Stimulated activated CD4-positive, alpha-beta T cell treated with anti-CD3 and anti-CD28 coated beads, Interleukin-12 subunit alpha, Interleukin-12 subunit beta, amount 100 ng/mL, for 48 hours (primary cell): ENCODE measurements at places on chromosomes 6 and 20.

DNA sequence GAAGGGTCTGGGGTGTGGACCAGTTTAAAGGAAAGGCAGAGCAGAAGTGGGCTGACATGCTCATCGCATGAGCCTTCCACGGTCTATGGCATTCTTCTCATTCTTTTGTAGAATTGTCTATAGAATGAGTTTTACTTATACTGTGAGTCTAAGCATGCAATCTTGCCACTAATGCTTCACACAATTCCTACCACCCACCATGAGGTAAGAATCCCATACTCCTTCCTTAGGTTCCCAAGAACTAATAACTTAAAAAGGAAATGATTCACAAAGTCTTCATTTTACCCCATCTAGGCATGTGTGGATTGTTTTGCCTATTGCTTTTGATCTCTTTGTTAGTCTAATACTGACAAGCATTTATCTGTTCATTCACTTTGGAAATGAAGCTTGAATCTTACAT, 195.2 kb downstream of the LY86 start:
- DNase-seq, result no peak

DNA sequence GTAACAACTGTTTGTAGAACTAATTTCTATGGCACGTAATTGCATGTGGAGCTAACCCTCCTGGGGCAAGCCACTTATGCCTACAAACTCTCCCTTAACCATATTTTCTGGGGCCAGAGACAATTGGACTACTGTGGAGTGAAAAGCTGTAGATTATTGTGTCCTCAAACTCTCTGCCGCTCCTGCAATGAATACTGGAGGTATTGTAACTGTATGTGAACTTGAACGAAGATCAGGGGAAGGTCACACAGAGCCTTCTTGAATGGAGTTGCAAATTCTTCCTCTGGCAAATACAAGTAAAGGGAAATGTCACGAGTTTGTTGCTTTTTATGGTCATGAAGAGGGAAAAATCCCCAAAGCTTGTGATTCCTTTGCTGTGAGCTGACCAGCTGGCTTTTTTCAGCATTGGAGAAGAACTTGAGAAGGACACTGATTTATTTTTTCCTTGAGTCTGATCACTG, 18.2 kb downstream of the AKAP12 start:
- DNase-seq, result no peak

GRCh38 chr6:91171754-91172462, 585.0 kb upstream of the MAP3K7 start:
- DNase-seq, result no peak

- no peak for DNase-seq
Observed at GRCh38 chr20:59938696-59939051, 1.4 kb downstream of the PPP1R3D start.

DNA sequence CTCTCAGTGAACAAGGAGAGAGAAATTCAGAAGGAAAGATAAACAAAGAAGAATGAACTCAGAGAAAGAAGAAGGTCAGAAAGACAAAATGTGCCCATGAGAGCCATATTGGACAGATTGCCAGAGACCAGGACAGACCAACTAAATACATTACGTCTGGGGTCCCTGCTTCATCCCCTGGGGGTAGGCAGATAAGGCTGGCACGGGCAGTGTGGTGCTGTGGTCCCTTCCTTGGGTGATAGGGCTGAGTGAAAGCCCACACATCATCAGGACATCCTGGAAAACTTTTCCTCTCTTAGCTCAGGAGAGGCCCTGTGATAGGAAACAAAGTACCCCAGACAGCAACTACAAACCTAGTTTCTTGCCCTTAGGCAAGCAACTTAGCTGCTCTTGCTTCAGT, 13.2 kb upstream of the ARMC12 start:
- DNase-seq, result no peak

- no peak for DNase-seq
Observed at GRCh38 chr20:9160331-9160730, 91.4 kb downstream of the PLCB4 start.

DNA sequence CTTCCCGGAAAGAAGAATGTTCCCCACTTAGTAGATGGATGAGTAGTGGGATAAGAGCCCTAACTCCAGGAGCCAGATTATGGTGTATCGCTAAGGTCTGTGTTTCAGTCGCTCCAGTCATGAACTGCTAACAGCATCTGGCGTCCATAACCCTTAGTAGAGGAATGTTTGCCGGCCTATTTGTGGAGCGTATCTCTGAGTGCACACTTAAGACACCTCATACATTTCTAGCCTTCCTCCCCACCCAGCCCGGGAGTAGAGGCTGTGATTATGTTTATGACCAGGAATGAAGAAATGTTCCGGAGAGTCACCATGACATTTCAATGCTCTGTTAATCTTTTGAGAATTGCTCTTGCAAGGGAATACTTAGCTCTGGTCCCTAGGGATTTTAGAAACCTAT, 251.1 kb upstream of the SOX4 start:
- DNase-seq, result no peak

GRCh38 chr20:32804817-32805216, 14.9 kb upstream of the MAPRE1 start:
- DNase-seq, result no peak

GRCh38 chr6:109087661-109088264, 6.9 kb downstream of the SESN1 start:
- no peak for DNase-seq

- DNase-seq, result no peak
Observed at GRCh38 chr6:65646544-65646943, 60.5 kb downstream of the EYS start.

GRCh38 chr6:23692184-23692583, 433.8 kb upstream of the NRSN1 start:
- no peak for DNase-seq

DNA sequence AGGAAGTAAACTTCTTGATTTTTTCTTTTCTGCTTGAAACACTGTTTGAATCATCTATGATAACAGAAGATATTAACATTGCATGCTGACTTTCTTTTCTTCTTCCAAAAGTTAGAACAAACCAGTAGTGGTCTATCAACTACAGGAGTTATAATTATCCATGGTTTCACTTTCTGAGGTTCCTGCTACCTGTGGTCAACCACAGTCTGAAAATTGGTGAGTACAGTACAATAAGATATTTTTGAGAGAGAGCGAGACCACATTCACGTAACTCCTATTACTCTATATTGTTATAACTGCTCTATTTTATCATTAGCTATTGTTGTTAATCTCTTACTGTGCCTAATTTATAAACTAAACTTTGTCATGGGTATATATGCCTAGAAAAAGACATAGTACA, 86.1 kb downstream of the MAP7 start:
- DNase-seq, result no peak

DNA sequence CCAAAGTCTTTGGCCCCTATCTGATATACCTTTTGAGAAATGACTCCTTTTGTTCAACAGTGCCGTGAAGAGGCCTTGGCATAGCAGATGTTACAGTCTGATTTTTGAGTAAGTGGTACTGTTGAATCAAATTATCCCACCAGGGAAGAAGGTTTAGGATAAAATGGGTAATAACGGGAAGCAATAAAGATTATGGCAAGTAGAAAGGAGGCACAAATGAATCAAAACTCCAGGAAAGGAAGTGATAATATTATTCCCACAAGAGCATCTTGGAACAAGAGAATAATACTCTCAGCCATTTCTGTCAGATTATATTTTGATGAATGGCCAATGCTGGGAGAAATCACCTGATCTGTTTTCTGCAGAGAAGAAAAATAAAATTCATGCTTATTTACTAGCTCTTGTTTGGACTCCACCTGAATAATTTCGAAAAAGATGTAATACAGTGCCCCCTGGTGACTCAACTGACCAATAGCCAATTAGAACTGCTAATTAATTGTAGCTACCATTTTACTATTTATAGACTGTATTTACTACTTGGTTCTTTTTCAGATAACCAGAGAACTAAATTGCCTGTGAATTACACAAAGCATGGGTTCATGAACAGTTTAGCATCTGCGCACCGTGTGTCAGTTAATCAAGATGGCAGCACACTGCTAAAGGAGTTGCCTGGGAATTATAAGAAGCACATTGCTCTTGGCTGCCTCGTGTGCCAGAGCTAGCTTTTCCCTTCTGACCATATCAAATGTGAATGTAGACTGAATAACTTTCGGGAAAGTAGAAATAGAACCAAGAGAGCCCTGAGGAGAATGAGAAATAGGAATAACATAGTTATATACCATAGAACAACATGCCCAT, 78.5 kb upstream of the TRDN start:
- no peak for DNase-seq

DNA sequence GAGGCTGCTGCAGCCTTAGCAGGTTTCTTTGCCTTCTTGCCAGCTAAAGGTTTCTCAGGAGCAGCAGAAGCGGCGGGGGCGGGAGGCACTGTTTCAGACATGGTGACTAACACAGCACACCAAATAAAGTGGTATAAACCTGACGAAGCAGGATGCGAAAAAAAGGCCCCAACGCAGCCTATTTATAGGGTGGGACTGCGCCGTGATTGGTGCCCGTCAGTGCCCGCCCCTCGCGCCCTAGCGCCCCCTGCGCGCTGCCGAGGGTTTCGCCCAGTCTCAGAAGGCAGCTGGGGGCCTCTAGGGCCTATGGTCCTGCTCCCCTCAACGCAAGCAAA, 55.0 kb downstream of the TRIM38 start:
- DNase-seq, result peak; percentile 83

GRCh38 chr20:40542065-40542464, 147.0 kb downstream of the MAFB start:
- no peak for DNase-seq

DNA sequence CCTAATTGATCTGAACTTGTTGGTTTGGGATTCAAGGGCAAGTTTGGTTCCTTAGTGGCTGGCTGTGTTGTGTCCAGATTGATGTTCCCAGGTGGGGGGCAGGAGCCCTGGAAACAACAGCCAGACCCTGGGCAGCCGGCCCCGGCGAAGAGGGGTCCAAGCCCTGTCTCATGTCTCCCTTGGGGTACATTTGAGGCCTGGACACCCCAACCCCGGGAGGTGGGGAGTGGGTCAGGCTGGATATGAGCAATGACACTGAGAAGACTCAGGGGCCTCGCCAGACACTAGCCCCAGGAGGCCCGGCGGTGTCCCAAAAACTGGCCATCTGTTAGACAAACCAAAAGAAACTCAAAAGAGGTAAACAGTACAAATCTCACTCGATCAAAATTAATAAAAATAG, 79.6 kb downstream of the YTHDF1 start:
- no peak for DNase-seq

- DNase-seq, result no peak
Observed at GRCh38 chr6:41174610-41175009, 11.7 kb upstream of the TREM2 start.

DNA sequence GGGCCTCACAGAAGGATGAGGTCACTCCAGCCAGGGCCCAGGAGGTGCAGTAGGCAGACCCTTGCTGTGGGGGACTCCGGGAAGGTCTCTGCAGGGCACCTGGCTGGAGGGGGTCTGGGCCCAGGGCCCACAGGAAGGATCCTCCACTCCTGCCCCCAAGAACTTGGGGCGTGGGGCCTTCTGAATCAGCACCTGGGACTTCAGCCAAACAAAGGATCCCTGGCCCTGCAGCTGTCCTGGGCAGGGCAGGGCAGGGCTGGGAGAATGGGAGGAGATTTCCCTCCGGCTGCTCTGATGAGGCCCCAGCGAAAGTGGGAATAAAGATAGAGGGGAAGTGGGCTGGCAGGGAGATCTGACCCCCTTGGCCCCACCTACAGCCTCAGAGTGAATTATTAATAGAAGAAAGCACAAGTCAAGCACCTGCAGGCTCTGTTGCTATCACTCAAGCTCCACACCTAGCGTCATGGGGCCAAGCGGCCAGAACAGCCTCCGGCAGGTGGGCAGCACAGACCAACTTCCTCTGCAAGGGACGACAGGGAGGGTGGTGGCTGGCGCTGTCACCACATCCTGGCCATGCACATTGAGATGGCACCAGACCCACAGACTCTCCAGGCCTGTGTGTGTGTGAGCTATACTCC, 61.6 kb upstream of the MRPS10 start:
- no peak for DNase-seq

DNA sequence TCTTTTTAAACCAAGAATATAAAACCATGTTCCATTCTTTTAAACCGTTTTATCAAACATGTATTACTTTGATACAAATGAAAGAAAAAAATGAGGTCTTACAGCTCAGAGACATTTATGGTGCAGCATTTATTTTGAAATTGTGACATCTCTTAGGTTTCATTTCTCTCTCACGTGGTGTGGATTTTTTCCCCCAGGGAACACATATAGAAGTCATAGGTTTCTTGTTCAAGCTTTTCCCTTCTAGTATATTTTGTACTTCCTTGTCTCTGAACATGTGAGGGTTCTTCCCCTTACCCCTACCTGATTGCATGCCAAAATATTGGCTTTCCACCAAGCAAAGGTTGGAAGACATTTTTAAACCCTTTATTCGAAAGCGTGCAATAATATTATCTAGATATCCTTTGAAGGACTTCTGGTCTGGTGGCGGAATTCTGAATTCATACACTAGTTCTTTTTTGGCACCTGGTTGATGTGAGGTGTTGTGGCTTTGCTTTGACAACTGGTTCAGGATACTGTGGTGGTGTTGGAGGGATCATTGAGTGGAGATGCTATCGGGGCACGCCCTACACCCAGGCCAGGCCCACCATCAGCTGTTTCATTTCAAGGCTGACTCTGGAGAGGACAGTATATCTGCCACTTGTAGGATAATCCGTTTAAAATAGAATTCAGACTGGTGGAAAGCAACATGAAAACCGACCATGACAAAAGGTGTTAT, 5.6 kb upstream of the FAM50B start:
- DNase-seq, result no peak

- no peak for DNase-seq
Observed at GRCh38 chr6:10690651-10691445, 3.6 kb downstream of the C6orf52 start.

- DNase-seq, result no peak
Observed at GRCh38 chr6:108760126-108761050, 87.8 kb upstream of the ARMC2 start.

DNA sequence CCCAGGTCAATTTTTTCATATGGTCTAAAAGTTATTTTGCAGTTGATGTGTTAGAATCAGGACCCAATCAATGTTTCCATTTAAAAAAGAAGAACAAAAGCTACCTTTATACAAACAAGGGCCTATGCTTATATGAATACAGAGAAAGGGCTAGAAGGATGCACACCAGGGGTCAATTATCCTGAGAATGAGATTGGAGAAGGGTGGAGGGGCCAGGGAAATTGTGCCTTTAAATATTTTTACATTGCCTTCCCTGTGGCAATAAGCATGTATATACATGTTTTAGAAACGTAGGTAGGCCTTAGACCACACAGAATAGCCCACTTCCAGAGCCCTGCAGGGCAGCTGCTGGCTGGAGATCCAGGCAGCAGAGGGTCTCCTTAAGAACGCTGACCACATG, 12.7 kb downstream of the EXOC2 start:
- DNase-seq, result no peak

- no peak for DNase-seq
Observed at GRCh38 chr6:105981002-105981887, 104.9 kb upstream of the PRDM1 start.
